RCC 7860 (cell line): ENCODE measurements at places on chromosomes 1 and 21.
A peak's percentile ranks its signal among the peaks of the same experiment; 100 is the strongest.

GRCh38 chr1:59298710-59299346 is 1.9 kb downstream of the FGGY start:
- peak; percentile 56 for DNase-seq

DNA sequence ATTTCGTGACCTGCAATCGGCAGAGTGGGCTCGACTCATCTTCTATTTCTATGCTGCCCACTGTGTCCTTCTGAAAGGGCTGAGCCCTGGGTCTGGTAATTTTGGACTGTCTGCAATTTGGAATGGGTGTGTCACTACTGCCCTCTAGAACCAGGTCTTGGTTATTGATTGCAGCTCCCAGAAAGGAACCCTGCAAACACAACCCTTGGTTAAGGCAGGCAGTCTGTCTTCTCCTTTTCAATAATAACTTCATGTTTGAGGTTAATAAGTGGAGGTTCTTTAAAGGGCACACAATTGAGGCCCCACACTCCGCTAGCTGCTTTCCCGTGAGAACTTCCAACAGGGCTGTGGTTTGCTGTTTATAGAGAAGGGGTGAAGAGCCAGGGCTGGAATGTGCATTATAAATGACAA is 79.9 kb upstream of the LYST start:
- DNase-seq, result no peak

DNA sequence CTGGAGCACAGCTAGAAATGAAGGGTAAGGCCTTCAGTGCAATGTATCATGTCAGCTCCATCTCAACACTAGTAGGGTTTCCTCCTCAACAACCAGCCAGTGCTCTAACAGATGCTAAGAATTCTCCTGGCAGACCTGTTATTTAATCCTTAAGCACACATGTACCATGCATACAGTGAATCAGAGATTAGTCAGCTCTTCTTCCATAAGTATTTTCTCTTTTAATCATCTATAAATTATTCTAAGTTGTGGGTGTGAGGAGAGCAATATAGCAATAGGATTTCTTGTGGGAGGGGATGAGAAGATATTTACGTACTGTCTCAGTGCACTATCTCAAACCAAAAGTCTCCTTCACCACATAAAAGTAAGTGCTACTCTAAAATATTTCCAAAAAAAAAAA is 95.3 kb downstream of the COP1 start:
- no peak for DNase-seq

DNA sequence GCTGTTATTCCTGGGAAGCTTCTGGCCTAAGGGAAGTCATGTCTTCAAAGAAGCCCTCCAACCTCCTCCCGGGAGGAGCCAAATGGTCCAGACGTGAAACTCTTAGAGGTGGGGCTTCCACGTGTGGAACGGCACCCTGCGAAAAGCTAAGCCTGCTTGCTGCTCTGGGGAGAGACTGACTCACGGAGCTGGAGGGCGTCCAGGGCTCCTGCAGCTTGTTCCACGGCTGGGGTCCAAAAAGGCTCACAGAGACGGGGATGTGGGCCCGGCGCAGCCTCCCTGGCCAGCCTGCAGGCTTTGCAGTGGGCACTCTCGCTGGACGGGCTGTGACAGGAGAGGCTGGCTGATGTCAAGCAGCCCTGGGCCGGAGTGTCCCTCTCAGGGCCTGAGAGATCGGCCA is 105.1 kb downstream of the COLGALT2 start:
- no peak for DNase-seq

DNA sequence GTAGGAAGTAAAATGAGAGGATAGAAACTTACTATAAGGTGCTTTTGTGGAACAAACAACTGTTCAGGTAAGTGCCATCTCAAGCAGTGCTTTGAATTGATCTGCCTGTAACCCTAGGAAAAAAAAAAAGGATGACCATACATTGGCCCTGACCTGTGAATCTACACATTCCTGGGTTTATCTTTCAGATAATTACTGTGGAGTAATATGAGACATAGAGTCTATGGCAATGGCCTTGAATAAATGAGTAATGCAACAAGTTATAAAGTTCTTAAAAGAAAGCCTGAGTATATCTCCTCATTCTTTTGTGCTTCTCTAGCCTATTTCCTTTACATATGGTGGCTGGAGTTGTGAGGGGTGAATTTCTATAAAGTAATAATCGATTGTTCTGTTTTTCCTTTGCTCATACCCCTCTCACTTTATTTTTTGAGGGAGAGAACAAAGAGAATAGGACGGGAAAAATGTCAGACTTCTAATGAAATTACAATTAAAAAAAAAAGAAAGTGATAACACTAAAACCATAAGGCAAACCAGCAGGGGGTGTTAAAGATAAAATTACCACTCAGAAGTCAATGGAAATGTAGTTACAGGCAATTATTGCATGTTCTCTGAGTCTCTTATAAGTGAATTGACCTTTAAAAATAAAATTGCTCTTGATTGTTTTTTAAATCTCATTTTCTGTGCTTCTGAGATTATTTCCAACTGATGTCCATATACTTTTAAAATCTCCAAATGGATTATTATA is 12.4 kb upstream of the ATP1A1 start:
- DNase-seq, result no peak

- DNase-seq, result no peak
These were observed 5.5 kb downstream of the CACNA1E start for GRCh38 chr1:181488866-181489265.

GRCh38 chr1:157595356-157595755 is 2.5 kb downstream of the FCRL4 start:
- no peak for DNase-seq

GRCh38 chr21:44054710-44055109 is 42.6 kb downstream of the TRAPPC10 start:
- DNase-seq, result no peak

DNA sequence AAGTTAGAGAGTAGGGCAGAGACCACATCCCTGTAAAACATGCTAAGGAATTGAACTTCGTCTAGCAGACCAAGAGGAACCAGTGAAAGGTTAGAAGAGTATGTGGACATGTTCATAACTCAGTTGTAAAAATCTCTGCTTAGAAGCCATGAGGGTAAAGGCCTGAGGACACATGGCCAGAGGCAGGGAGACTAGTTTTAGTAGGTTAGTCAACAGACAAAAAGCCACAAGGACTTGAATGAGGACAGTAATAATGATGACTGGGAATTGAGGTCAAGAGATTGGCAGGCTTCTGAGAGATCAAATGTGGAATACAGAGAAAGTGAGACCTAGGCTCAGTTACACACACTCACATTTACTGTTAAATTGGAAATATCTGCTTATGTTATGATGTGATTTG is 205.5 kb upstream of the HOOK1 start:
- DNase-seq, result no peak
